Fibroblast of skin of scalp (primary cell): ENCODE measurements at places on chromosomes 2 and 18.

- no peak for DNase-seq
These were observed 13.5 kb upstream of the COLEC12 start for GRCh38 chr18:513826-514530.

DNA sequence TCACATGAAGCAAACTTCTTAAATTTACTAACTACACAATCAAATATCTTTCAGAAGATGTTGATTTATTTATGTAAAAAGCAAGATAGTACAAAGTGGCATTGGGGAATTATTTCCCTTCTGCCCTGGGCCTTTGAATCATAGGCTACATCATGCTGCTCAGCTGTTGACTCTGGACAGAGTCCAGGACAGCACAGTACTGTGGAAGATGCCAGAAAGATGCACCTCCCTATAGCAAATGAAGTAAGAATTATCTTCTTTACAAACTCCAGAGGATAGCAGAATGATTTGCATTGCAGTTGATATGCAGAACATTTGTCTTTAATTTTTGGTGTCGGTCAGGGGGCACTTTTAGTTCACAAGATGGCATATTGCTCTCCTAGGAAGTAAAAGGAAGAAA is 1354.5 kb upstream of the ZEB2 start:
- DNase-seq: peak; percentile 79

- DNase-seq: no peak
These were observed 994.6 kb downstream of the SUCLG1 start for GRCh38 chr2:83464444-83464843.

DNA sequence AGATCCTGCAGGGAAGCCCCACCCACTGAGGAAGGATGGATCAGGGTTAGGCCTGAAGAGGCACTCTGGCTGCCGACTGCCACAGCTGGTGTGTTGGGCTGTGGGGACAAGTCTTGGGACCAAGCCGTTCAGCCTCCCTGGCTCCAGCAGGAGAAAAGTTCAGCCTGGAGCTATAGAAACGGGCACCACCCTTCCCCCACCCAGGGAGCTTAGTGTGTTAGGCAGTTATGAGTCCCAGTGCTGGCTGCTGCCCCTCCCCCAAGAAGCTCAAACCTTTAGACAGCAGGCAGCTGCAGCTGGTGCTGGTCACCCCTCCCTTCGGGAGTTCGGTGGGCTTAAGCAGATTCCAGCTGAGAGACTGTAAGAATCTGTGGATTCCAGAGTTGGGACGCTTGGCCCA is 447.1 kb upstream of the HS6ST1 start:
- no peak for DNase-seq

- DNase-seq: no peak
These were observed 261.1 kb upstream of the AGAP1 start for GRCh38 chr2:235232449-235233433.

DNA sequence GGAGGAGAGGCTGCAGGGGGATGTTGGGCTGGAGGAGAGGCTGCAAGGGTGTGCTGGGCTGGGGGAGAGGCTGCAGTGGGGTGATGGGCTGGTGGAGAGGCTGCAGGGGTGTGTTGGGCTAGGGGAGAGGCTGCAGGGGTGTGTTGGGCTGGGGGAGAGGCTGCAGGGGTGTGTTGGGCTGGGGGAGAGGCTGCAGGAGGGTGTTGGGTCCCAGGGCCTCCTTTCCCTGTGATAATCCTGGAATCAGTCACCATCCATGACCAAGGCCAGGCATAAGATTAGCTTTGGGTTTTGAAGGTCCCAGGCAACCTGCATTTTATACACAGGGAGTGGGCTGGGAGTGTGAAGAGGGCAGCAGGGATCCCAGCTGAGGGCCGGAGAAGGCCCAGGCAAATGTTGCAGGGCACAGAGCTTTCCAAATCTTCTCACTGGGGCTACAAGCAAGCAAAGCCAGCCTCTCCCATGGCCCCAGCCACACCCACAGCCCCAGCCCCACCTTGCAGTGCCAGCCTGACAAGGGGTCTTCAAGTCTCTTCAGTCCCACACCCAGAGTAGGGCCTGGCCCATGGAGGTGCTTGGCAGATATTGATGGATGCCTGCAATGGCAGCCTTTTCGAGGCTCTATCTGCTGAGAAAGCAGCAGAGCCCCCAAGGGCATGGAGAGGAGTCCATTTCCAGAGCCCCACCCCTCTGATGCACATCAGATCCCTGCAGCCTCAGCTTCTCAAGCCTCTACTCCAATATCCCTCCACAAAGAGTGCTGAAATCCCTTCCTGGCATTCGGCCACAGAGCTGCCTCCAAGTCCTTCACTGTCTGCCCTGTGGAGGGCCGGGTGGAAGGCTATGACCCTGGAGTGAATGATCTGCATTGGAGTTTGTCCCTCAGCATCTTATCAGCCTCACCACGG is 50.3 kb upstream of the GLI2 start:
- no peak for DNase-seq

DNA sequence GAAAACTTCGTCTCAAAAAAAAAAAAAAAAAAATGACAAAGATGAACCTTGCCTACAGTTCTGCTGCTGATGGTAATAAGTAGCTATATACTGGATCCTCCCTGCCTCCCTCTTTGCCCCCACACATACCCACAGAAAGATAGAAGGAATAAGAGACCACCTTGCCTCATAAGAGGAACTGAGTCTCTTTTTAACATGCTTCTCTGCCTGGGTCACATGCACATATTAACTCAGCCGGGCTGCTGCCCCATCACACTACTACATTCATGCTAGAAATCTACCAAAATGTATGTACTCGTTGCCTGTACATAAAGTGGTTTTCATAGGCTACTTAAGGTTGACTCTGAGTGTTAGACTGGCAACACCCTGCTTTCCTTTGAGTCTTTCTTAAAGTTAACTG is 78.9 kb upstream of the B3GNT2 start:
- DNase-seq: no peak

- DNase-seq: no peak
These were observed 169.7 kb upstream of the SMAD2 start for GRCh38 chr18:48100165-48100575.

DNA sequence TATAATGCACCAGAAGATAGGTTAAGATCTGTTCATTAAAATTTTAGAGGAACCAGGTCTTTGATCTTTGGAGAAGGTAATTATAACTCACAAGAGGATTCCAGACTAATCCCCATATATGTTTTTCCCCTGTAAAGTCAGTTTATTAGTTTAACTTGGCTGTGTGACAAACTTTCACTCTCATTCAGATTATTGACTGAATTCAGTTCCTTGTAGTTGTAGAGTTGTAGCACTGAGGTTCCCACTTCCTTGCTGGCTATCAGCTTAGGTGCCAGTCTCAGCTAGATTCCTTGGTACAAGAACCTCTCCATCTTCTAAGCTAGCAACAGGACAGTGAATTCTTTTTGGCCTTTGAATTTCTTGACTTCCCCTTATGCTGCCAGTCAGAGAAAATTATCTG is 19.1 kb downstream of the REG1A start:
- DNase-seq: no peak

GRCh38 chr2:174641168-174641567 is 43.6 kb upstream of the WIPF1 start:
- no peak for DNase-seq

GRCh38 chr2:102473020-102473419 is at the start of gene SLC9A4:
TSS of gene SLC9A4 (plus strand) at chr2:102473226. CDS start at chr2:102473760, 534 bp downstream.
- DNase-seq: peak; percentile 32

DNA sequence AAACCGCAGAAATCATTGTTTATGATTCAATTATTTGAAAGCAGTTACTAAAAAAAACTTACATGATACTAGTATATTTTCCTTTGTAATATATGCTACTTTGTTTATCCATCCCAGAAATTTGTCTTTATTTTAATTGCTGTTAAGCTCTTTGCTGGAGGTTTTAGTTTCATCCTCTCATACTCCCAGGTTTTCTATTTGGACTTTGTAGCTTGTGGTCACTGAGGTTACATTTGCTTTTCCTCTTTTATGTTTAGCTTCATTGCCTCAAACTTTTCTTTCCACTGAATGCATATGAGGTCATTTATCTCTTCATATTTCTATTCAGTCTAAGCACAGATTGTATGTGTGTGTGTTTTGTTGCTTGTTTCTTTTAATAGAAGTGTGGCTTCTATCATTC is 89.9 kb downstream of the ERBB4 start:
- DNase-seq: no peak

- peak; percentile 22 for DNase-seq
These were observed 558 bp downstream of the THAP4 start for GRCh38 chr2:241636182-241637017.

DNA sequence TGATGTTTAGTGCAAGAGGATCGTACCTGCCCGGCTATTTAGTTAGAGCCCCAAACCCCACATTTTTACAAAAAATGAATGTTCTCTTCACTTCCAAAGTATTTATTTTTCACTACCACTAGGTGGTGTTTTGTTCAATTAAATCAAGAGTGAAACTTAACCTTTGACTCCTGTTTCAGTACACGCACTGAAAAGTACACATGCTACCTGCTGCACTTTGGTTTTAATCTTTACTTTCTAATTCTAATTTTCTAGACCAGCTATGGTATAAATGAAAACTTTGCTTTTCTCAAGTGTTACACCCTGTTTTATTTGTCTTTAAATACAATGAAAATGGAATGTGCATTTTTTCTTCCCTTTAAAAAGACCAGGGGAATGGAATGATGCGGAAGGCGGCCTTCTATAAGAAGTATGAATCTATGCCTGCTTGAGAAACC is 31.4 kb upstream of the CHN1 start:
- DNase-seq: peak; percentile 22

DNA sequence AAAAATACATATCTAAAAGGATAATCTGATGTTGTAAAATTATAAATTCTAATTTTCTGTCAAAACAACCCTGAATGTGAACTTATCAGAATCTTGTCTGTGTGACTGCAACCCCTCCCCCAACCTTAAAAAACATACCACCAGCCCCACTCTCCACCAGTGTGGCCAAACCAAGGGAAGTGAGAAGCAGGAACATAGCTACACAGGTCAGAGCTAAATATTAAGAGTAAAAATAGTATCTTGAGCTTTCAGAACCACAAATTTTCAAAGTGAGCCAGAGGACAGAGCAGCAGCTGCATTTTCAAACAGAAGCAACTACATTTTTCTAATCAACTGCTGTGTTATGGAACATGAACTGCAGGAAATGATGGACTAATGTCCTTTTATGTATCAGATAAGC is 156.7 kb downstream of the SLC4A10 start:
- no peak for DNase-seq

DNA sequence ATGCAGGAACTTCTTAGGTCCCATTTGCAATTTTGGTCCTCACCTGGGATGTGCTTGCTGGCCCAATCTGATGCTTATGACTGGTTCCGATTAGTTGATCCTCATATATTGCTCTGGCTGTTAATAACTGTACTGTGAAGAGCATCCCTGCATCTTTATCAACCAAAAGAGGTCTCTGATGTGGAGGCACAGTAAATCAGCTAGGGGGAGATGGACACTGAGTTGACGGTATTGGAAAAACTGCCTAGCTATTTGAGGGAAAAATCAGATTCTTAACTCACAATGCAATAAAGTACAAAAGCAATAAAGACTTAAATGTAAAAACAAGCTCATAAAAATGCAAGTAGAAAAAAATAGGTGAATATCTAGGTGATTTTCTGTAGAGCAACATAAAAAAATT is 188.0 kb upstream of the TCF4 start:
- DNase-seq: no peak

- no peak for DNase-seq
These were observed 67.0 kb downstream of the SLC66A2 start for GRCh38 chr18:79884294-79884962.

- DNase-seq: no peak
These were observed 420.5 kb downstream of the NRXN1 start for GRCh38 chr2:50611351-50611871.

- no peak for DNase-seq
These were observed 104.5 kb downstream of the DHRS9 start for GRCh38 chr2:169173876-169174275.

DNA sequence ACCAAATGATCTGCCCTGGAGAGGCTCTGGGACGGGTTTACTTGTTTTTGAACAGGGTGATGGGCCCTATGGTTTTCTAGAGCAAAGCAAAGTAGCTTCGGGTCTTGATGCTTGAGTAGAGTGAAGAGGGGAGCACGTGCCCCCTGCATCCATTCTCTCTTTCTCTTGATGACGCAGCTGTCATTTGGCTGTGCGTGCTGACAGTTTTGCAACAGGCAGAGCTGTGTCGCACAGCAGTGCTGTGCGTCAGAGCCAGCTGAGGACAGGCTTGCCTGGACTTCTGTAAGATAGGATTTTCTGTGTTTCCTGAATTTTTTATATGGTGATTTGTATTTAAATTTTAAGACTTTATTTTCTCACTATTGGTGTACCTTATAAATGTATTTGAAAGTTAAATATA is 11.9 kb downstream of the ACKR3 start:
- no peak for DNase-seq

DNA sequence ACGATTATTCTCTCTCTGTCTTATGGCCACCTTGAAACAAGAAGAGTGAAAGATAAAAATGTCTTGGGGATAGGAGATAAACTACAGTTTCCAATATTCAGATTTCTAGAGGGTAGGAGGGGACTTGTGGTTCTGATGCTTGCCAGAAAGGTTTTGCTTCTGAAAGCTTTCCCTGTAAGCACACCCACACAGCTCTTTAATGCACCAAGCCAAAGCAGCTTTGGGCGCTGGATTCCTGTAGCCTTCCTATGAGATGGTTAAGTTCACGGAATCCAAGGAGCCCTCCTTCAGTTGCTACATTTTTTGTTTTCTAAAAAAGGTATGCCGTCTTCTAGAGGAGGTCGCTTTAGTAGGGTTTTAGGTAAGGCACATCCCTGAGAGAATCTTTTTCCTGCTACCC is 4.9 kb downstream of the LRRTM1 start:
- DNase-seq: no peak

DNA sequence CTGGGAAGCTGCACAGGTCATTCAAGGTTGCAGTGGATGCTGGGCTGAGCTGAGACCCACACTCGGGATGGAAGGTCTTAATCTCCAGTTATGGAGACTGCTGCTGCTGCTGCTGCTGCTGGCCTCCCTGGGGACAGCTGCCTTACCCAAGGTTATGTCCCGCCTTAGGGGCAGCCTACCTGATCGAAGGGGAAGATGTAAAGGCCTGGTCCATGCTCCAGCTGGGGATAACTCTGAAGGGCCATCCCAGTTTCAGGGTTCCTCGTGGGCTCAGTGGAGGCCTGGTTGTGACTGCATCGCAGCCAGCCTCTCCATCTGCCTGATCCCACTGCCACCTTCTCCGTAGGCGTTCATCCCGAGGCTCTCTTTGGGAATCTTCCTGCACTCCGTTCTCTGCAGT is 33.0 kb downstream of the RHOB start:
- no peak for DNase-seq

GRCh38 chr2:233404222-233404621 is 49.9 kb downstream of the DGKD start:
- DNase-seq: peak; percentile 28

DNA sequence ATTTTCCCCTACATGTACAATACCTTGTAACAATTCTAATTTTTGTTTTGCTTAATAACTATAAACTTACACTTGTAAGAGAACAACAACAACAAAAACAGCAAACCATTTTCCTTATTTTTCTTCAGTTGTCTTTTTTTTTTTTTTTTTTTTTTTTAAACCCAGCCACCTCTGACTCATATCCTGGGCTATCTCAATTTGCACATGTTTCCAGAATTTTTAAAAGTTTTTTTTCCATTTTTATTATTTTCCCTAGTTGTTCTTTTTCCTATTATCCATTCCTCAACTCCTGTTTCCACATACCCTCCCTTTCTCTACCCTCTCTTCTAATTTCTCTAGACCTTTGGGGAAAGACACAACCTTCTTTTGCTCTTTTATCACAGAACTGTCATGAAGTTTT is 112.5 kb downstream of the EFEMP1 start:
- DNase-seq: no peak
